ENCODE measurements at places on chromosomes 4 and X.

DNA sequence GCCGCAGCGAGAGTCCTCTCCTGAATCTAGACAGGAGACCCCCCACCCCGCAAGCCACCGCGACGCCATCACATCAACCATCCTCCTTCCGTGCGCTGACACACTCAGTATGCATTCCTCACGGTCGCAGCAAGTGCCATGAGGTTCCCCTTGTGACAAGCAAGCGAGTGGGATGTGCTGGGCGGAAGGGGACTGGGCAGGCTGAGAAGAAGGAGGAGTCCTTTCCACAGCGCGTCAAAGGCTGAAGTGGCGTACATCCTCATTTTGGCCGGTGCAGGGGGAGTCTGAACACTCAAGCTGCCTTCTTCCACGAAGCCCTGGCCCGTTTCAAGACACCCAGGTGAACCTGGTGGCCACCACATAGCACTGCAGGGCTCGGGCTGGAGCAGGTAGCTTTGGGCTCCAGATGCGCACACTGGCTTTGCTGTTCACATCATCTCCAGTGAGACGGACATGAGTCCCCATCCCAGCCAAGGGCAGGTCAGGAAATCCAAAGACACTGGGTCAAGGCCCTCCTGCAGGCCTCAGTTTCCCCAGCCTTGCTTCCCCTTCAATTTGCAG lies 30.4 kb downstream of the CCNQ start:
- ATAC-seq, result no peak

DNA sequence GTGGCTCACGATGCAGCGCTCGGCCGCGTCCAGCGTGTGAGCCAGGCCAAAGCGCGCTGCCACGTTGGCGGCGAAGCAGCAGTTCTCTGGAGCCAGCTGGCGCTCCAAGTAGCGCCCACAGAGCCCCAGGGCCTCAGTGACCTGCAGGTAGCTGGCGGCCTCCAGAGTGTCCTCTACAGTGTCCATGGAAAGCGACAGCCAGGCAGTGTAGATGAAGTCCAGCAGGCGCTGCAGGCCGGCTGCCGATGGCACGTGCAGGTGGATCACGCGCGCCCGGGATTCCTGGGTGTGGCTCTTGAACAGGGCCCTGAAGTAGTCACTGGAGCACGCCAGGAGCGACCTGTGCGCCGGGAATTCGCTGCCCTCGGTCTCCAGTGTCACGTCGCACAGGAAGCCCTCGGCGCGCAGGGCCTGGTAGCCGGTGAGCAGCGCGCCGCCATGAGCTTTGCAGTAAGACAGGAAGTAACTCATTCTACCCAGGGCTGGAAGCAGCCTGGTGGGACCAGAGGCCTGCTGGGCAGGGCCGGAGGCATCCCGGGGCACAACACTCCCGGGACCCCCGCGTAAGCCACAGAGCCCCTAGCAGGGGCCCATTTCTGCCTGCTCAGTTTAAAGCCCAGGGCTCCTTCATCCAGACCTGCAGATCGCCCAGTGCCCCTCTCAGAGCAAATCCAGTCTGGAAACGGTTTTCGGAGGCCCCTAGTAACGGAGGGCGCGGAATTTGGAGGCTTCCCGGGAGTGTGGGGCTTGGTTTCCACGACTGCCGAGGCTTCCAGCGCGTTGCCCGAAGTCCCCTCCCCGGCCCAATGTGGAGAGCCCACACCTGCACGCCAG lies 595 bp downstream of the KLHL34 start:
- no peak for ATAC-seq

DNA sequence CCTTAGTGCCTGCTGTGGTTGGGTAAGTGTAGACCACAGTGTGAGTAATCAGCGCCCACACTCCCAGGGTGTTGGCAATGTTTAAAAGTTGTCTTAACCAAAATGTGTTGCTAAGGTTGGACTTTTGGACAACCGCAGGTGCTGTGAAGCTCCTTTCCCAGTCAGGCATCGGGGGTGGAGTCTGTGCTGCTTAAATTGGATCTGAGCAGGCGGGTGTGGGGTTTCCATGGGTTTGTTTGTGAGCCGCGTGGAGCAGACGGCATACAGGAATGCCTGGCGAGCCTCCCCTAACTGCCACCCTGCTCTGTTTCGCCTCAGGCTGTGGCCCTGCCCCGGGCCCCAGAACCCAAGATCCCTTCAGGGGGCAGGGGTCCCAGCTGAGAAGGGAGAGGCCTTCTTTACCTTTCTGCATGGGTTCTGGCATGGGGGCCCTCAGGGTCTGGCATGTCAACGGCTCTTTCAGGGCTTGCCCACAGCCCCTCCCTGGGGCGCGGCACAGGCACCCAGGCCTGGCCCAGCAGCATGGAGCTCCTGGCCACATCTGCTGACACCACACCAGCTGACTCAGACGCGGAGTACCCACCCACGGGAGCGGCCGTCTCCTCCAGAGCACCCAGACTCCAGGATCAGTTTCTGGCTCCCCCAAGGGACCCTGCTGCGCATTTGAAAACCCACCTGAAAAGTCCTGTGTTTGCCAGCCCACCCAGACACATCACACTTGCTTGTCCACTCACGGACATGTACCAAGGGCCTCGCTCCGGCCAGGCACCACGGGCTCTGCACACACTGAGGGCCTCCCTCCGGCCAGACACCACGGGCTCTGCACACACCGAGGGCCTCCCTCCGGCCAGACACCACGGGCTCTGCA lies 5.1 kb upstream of the SPON2 start:
- no peak for ATAC-seq

GRCh38 chrX:45165726-45166125 lies 35.0 kb downstream of the DIPK2B start:
- no peak for ATAC-seq

DNA sequence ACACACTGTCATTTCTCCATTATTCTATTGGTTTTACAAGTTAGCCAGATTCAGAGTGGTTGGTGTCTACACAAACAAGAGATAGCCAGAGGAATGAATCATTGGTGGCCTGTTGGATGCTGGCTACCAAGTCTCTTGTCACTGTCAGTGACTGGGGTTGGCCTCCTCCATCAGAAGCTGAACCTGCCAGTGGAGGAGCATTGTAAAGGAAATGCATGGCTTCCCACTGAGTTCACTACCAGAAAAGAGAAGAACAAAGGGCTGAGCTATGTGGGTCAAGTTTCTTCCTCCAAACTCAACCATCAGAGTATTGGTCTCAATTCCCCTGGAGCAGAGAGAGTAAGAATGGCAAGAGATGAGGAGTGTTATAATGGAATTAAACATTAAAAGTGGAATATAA lies 26.5 kb upstream of the ANKRD50 start:
- no peak for ATAC-seq

GRCh38 chr4:1746265-1746691 lies 25.0 kb downstream of the TACC3 start:
- ATAC-seq, result peak; percentile 87

DNA sequence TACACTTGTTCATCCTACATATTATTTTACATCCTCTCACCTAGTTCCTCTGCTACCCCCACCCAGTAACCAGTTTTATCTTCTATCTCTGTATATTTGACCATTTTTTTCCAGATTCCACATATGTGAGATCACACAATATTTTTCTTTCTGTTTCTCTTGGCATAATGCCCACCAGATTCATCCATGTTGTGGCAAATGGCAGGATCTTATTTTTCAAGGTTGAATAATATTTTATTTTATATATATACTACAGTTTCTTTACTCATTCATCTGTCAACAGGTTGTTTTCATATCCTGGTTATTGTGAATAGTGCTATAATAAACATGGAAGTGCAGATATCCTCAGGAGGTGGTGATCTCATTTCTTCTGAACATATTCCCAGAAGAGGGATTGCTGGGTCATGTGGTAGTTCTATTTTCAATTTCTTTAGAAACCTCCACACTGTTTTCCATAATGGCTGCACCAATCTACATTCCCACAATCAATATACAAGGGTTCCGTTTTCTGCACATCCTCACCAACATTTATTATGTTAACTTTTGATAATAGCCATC lies 48.2 kb downstream of the THAP9 start:
- no peak for ATAC-seq

DNA sequence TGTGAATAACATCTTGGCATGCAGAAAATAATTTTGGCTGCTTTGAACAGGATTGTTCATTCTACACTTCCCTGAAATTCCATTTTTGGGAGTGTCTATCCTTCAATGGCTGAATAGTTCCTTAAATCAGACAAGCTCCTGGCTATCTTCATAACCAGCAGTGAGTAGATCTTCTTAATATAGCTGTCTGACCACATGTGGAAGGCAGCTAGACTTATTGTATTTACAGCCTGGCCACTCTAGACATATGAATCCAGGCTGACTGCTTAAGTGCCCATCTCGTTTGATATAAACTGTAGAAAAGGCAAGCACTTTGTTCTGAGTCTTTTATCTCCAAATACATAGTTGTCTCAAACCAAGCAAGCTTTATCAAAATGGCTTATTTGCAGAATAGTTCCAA lies 40.0 kb downstream of the PWWP3B start:
- ATAC-seq, result no peak

DNA sequence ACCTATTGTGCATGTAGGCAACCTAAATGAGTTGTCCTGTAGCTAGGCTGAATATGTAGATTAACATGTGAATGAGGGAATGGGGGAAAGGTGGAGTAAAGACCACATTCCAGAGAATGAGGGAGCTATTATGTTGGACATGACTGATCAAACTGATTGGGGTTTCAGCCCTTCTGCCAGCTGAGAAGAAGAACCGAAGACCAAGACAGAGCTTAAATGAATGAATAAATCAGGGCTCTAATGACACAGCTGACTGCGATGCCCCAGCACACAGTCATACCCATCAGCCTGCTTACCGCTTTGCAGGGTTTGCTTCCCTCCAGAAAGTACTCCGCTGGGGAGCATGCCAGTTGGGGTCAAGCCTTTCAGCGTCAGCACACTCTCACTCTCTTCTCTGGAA lies 315.4 kb downstream of the PPP3CA start:
- ATAC-seq, result no peak

- no peak for ATAC-seq
These were observed 365.8 kb upstream of the PITX2 start for GRCh38 chr4:110988722-110989121.

DNA sequence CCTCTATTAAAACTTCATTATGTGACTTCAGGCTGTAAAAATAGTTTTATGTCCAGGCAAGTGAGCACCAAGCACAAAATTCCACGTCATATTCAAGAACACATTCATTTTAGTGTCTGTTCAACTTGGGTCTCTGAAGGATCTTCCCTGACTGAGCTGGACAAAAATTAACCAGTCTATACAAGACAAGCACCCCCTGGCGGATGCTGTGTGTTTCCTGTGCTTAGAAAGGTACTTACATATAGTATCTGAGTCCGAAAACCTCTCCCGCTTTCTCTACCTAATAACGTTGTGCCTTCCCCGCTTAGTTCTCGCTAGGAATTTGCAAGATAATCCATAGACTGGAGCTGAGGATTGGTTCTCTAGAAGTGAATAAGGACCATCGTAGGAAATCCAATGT lies 2214.5 kb upstream of the TENM3 start:
- peak; percentile 92 for ATAC-seq

DNA sequence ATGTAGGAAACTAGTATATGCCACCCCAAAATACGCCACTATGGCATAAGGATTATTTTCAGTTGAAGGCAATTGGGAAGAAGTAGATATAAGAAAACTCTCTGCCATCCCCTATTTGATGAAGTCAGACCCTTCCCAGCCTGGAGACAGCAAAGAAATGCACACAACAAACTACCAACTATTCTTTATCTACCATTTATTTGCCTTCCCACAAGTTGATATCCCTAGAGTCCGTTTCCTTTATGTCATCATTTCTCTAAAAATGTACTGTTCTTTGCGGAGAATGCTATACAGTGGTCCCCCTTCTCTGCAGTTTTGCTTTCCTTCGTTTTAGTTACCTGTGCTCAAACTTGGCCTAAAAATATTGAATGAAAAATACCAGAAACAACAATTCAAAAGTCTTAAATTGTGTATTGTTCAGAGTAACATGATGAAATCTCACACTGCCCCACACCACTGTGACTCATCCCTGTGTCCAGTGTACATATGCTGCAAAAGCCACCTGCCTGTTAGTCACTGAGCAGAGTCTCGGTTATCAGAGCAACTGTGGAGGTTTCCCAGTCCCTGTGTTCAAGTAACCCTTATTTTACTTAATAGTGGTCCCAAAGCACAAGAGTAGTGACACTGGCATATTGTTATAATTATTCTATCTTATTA lies 152.3 kb downstream of the WDFY3 start:
- ATAC-seq, result peak; percentile 95

DNA sequence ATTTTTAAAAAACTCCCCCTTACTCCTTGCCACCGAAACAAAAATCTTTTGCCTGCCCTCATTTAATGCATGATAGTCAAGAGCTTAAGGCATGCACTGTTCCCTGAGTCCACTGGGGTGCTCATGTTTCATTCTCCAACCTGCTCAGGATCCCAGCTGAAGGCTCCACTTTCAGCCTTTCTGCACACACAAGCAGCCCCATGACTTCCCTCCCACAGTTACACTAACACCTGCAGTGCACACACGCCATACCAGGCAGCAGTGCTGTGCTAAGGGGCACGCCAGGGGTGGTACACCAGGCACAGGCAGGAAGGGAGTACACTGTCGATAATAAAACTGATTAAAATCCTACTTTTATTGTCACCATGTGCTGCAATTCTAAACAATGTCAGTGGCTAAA lies 385.2 kb downstream of the BMPR1B start:
- ATAC-seq, result peak; percentile 67

DNA sequence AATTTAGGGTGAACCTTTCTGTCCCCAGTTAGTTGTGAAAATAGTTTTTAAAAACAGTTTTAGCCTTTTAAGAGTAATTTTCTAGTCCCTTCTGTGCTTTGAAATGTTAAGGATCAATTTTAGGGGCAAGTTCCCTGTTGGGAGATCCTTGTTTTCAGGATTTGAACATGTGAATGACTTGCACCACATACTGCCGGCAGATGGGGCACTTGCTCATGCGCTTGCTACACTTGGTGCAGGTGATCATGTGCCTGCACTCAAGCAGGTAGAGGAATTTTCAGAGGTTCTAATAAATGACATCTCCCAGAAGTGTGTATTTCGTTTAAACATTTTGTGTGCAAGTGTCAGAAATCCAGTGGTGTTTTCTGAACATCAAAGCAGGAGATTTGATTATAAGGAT lies 195.9 kb downstream of the CHM start:
- ATAC-seq, result peak; percentile 72

DNA sequence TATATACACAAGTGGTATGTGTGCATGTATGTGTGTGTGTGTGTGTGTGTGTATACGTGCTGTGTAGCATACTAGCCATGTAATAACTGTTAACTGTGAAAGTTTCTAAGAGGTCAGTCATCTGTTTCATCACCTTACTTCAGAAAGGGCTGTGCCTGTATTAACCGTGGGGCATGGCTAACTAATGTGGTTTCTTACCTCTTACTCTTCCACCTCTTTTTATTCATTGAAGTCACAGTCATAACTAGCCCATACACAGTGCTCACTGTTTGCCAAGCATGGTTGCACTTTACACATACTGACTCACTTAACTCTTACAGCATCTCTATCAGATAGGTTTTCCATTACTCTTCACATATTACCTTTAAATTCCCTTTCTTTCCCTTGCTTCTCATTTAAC lies 23.7 kb upstream of the LRAT start:
- ATAC-seq, result no peak

Measured in SK-N-SH treated with all-trans-retinoic acid at 6 μM for 48 hours (cell line).